ENCODE measurements at places on chromosomes 16 and 17.
A peak's percentile ranks its signal among the peaks of the same experiment; 100 is the strongest.

- DNase-seq, result peak; percentile 28
These were observed 9.6 kb upstream of the EIF1 start for GRCh38 chr17:41678907-41679739.

- DNase-seq, result peak; percentile 68
These were observed 18.7 kb upstream of the ZNF689 start for GRCh38 chr16:30628628-30629540.

GRCh38 chr17:17183744-17184143 is 22.4 kb downstream of the PLD6 start:
- no peak for DNase-seq

DNA sequence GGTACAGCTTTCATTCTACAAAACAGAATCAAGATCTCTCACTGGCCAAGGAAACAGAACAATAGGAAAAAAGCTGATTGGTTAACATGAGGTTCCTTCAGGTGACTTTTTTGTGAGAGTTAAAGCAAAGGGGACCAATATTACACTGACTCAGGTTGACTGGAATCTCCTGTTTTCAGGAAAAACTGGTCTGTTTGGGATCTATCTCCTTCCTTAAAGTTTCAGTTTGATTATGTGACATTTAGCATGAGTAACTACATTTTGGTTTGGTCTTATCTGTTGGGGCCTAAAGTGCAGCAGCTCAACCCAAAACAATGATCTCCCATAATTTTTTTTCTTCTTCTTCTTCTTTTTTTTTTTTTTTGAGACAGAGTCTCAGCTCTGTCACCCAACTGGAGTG is 9.7 kb downstream of the NUPR1 start:
- no peak for DNase-seq

Data from IMR-90 (cell line).